ENCODE measurements at places on chromosomes 5 and 9.

DNA sequence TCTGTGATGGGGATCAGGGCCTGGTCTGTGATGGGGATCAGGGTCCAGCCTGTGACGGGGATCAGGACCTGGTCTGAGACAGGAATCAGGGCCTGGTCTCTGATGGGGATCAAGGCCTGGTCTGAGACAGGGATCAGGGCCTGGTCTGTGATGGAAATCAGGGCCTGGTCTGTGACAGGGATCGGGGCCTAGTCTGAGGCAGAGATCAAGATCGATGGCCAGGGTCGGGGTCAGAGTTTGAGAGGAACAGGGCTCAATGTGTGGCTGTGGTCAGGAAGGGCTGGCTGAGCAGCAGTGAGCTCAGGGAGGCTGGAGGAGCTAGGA, 33.8 kb upstream of the TMEM250 start:
- no peak for DNase-seq

- peak; percentile 18 for DNase-seq
Measured at GRCh38 chr9:83706676-83707517, 861 bp downstream of the UBQLN1 start.

- no peak for DNase-seq
Measured at GRCh38 chr5:130350131-130350530, 445.9 kb downstream of the CHSY3 start.

DNA sequence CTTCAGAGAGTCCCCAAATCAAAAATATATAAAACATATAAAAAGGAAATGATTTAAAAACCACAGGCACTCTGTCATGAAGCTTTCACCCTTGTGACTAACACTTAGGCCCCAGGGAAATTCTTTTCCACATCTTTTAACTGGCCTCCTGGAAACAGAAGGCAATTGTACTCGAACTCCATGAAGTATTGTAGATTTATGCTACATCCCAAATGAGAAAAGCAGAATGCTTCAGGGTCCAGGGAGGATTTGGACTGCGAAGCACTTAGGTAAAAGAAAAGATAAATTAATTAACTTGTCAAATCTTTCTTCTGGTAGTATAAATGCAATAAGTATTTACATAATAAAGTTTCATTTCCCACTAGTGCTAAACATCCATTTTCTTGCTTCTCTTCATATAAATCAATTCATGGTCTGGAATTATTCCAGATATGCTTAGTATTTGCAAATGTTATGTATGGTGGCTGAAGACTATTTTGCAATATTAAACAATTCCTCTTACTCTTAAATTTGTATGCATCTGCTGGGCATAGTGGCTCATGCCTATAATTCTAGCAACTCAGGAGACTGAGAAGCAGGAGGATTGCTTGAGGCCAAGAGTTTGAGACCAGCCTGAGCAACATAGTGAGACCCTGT, 64.9 kb upstream of the ELL2 start:
- no peak for DNase-seq

DNA sequence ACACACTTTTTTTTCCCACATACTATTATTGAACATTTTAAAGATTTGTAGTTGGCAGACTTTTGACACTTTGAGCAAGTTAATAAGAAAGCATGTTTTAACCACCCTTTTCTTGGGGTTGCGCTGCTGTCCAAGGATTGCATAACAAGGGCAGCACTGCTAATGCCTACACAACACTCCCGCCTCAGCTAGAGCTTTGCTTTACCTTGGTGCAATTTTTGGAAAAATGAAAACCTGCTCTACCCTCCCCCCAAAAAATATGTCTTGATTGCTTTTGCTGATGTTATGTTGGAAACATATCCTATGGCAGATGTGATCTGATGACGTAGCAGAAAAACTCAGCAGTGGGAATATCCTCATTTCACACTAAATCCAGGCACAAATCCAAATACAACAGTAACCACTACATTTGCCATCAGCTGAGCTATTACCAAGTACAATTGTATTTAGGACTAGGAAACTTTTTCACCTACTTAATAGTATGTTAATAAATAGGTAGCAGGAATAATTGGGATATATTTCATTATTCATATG, 51.5 kb downstream of the UBE2R2 start:
- no peak for DNase-seq
